ENCODE measurements at places on chromosomes 7 and 10.

DNA sequence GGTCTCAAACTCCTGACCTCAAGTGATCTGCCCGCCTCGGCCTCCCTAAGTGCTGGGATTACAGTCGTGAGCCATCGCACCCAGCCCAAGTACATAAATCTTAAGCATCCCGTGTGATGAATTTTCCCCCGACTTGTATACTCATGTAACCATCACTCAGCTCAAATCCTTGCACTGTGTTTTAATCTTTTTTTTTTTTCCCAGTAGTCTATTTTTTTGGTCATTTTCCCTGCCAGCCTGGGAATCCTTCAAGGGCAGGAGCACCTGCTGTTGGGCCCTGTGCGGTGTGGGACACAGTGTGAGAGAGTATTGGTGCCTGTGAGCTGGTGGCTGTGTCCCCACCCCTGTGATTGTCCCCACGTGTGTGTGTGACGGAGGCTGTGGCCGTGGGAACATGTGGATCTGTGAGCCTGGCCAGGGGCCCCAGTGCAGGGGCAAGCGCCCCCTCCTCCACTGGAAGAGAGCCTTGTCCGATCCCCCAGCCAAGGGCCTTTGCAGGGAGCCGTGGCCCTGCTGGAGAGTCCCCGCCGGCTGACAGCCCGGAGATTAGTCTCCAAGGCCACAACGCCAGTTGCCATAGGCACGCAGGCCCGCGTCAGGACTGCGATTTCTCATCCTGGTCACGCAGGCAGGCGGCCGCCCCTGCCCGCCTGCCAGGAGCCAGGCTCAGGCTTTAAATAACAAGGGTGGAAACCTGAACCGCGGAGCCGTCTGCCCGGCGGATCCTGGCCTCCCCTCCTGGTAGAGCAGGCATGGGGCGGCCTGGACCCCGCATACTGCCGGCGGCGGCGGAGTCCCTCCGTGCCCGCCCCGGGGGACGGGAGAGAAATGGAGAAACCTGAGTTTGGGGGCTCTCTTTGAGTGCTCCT, 26.5 kb downstream of the GTF2IRD1 start:
- DNase-seq, result no peak

- no peak for DNase-seq
These were observed 83.8 kb downstream of the COL13A1 start for GRCh38 chr10:69885379-69886013.

- no peak for DNase-seq
These were observed 101.4 kb downstream of the GRM8 start for GRCh38 chr7:127151379-127151778.

- DNase-seq, result no peak
These were observed 25.0 kb downstream of the ABLIM1 start for GRCh38 chr10:114632869-114633715.
